ENCODE measurements at places on chromosomes 5 and 9.

GRCh38 chr5:154997746-154998145 is 15.8 kb upstream of the KIF4B start:
- DNase-seq = no peak

DNA sequence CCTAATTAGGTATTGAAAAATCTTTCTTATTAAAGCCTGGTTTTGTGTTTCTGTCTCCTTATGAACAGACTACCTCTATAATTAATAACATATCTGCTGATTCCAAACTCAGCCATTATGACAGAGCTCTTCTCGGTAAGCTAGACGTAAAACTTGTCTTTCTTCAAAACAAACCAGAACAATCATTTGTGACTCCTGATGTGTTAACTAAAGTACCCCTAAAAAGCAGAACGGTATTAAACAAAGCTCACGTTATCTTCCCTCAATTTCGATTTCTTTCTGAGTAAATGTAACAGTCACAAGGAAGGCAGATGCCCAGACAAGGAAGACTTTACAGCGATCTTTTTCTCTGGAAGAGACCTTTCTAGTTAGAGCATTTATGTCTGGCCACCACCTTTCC is 1.8 kb downstream of the SEMA5A start:
- no peak for DNase-seq

DNA sequence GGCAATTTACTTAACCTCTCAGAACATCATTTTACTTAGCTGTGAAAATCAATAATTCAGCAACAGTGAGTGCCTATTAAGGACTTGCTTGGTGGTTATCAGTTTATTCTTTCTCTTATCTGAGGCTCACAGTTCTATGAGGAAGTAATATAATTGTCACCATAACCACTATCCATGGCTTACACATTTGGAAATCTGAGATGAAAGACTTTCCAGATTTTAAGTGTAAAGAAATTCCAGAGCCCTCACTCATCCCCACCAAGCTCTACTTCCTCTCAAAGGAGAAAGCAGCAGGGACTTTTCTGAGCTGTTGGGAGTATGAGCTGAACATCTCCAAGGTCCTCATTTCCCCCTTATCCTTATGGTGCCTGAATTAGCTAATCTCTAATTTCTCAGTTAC is 321.5 kb downstream of the FBXL7 start:
- DNase-seq = no peak

DNA sequence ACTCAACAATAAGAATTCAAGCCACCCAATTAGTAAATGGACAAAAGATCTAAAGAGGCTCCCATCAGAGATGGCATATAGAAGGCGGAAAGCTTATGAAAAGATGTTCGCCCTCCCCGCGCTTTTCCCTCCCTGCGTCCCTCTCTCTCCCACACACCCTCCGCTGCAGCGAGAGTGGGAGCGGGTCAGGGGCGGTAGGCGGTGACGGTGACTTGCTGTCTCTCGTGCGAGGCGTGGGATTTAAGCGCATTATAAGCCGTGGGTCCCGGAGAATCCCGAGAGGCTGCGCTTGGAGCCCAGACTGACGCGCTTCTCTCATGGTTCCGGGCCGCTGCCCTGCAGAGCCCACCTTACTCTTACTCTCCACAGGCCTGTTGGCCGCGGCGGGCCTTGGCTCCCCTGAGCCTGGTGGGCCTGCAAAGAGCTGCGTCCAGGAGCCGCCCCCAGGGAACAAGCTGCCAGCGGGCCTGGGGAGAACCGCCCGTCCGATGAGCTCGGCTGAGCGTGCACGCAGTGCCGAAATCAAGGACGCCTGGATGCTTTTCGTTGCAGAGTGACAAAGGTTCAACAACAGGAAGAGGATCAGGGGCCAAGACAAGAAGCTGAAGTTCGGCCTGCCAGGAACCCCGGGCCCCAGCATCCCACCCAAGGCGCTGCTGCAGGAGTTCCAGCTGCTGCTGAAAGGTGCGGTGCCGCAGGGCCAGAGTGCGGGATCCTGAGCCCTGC is 42.6 kb upstream of the BICD2 start:
- DNase-seq = no peak

DNA sequence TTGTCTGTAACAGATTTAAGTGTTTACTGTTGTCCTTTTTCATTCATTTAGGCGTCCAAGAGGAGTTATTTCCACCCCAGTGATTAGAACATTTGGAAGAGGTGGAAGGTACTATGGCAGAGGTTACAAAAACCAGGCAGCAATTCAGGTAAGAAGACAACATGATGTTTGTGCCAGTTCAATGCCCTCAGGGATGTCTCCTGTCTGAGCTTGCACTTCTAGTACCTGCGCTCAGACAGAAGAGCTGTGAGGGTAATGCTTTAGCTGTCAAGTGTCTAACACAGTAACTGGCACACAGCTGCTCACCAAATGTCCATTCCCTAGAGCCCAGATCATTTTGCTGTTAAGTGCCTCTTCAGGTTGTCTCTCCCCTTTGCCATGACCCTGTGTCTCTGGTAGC is 14.2 kb upstream of the PHF2 start:
- DNase-seq = no peak

DNA sequence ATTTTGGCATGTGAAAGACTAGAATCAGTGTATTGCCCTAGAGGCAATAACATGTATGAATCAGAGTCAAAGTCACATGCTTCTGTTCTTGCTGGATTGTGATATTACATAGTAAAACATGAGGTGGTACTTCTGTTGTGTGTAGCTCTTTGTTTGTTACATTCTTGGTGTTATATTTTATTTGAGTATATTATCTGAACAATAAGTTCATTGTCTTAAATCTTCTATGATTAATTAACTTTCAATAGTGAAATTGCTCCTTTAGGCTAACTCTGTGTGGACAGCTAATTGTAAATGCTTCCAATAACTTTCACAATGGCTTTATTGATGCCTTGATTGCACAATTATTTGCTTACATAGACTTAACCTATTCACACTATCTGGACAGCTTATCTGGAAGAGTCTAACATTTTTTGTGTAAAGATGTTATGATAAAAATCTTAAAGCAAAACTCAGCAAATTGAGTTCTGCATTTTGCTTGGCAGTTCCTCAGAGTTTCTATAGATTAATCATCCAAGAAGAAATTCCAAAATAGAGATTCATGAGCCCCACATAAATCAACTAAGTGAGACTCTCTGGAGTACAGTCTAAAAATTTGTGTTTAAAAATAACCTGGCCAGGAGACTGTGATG is 239.6 kb upstream of the TUSC1 start:
- no peak for DNase-seq

GRCh38 chr5:18333841-18334240 is 699.6 kb downstream of the TAF11L14 start:
- DNase-seq = no peak

DNA sequence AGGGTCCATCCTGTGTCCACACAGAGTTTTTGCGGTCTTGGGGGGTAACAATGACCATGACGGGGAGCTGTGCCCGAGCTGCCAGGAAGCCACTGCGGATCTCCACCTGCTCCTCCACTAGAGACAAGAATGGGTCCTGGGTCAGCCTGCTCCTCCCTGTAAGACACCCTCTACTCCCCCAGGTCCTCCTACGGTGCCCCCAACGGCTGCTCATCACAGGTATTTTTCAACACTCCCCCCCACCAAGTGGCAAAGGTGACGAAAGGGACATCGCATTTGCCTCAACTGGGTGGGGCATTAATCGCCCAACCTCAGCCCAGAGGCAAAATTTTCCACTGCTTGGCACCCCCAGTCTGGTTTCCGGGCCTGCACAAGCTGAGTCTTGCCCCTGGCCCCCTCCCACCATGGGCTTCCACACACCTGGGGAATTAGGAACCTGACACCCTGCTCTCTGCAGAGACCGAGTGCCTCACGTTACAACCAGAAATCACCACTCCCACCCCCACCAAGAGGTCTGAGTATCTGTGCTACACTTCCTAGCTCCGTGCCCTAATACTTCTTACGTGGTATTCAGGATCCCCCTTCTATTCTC is 9.6 kb downstream of the NOL6 start:
- no peak for DNase-seq

- DNase-seq = no peak
Measured at GRCh38 chr5:168073991-168074800, 217.2 kb upstream of the WWC1 start.

DNA sequence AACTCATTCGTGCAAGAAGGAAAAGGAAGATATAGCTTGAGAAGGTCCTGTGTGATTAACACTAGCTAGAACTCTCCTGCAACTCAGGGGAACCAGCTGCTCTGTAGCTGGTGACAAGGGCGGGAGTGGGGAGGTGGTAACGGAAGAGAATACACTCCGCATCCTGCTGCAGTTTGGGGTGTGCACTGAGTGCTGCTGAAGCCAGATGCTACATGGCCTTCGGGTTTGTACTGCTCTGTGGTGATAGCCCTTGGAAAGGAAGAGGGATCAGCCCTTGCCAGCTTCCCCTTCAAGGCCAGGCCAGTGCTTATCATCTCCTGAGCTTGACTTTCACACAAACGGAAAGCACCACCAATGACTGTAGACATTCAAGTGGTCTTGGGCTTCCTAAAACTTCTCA is 34.3 kb downstream of the FRMD3 start:
- no peak for DNase-seq
